H54 (cell line): ENCODE measurements at places on chromosomes 4 and X.

- peak; percentile 32 for DNase-seq
Observed at GRCh38 chr4:76301068-76301774, 5.3 kb upstream of the STBD1 start.

DNA sequence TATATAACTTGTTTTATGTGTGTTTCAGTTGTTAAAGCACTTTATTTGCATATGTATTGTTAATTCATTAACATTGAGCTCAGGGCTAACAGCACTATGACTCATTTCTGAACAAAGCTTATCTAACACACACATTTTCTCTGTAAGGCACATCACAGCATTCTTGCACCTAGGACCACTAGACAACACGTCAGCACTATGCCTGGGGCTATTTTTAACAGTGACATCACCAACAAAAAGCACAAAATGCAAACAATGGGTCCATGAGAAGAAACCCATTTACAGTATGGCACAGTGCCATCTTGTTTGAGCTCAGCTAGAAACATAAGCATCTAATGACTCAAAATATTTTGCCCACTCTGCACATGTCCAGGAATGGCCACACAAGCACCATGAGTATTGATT lies 124.4 kb downstream of the RELL1 start:
- no peak for DNase-seq

DNA sequence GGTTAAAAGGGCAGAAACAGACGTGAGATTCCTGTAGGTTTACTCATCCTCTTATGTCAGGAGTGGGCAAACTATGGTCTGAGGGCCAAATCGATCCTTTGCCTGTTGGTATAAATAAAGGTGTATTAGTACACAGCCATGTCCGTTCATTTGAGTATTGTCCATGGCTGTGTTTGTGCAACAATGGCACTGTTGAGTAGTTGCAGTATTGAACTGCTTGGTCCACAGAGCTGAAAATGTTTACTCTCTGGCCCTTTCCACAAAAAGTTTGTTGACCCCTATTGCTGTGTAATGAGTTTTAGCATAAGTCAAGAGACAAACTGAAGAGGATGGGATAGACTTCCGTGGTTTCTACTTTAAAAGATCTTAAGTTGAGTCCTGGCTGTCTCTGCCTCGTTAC lies 59.0 kb upstream of the MID1 start:
- no peak for DNase-seq

DNA sequence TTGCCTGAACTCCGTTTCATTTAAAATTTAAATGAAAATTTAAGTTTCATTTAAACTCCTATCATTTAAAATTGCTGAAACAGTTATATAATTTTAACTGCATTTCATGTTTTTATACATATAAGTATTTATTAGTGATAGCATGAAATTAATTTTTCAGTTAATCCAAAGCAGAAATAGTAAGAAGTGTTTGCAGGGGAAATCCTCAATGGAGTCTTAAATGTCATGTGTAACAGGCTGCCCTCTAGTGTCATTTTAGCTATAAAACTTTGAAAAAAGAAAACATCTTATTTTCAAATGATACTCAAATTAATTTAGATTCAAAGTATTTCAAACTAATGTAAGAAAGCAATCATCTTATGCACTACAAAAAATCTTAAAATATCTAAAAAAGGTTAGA lies 27.2 kb downstream of the TAPT1 start:
- no peak for DNase-seq

- no peak for DNase-seq
Observed at GRCh38 chr4:127889903-127890302, 9.2 kb downstream of the PLK4 start.
